ENCODE measurements at places on chromosomes 16 and 17. TPM values are rescaled to one million over a fixed set of nuclear protein-coding genes. Genes with fewer than 3 reads are reported as not detected.

The RNF43 gene
- total RNA-seq: 2.4 TPM

The ZSCAN10 gene
- 209 TPM for total RNA-seq

The TBC1D3G gene
- not detected for total RNA-seq

The SLC7A5 gene
- total RNA-seq: 341 TPM

GRCh38 chr16:65415460-65415859 is 293.6 kb upstream of the CDH11 start:
- H3K36me3 ChIP-seq: no peaks in the 10 kb centered on the region
- H3K27ac ChIP-seq: no peak overlapping the region
- H3K4me3 ChIP-seq: no peak overlapping the region
- H3K4me1 ChIP-seq: no peaks in the 10 kb centered on the region
- no peaks in the 10 kb centered on the region for H3K27me3 ChIP-seq
- DNase-seq: no peak

DNA sequence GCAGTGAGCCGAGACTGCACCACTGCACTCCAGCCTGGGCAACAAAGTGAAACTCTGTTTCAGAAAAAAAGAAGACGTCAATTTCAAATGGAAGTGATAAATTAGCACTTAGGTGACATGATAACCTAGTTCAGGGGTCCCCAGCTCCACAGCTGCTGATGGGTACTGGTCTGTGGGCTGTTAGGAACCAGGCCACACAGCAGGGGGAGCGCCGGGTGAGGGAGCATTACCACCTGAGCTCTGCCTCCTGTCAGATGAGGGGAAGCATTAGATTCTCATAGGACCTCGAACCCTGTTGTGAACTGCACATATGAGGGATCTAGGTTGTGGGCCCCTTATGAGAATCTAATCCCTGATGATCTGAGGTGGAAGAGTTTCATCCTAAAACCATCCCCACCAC is 253.0 kb downstream of the FOXL1 start:
- H3K4me3 ChIP-seq: no peak overlapping the region
- H3K27me3 ChIP-seq: 0 out of 2 replicates have a peak, but pooled peaks cover 3% of the 10 kb centered on the region
- no peak for DNase-seq
- H3K27ac ChIP-seq: no peak overlapping the region
- H3K4me1 ChIP-seq: peaks cover 3% of the 10 kb centered on the region

GRCh38 chr17:33924104-33924503 is 331.0 kb upstream of the CCL2 start:
- H3K4me3 ChIP-seq: no peak overlapping the region
- no peaks in the 10 kb centered on the region for H3K27me3 ChIP-seq
- no peak for DNase-seq

DNA sequence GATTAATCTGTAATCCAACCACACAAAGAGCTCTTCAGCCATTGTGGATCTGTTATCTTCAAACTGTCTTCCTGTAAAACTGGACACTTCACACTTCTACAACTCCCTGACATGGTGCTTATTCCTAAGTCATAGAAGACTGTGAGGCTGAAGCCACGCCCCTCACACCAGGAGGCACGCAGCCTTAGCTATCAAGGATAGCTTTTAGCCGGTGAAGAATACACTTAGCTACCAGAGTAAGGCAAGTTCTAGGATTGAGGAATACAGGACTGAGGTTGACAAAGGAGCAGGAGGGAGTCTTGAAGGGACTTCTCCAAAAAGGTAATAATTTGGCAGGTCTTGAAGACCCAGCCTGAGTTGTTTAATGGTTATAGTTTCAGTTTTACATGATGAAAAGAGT is 79.8 kb upstream of the GAS7 start:
- DNase-seq: no peak
- H3K4me3 ChIP-seq: no peak overlapping the region
- H3K27me3 ChIP-seq: no peaks in the 10 kb centered on the region
- H3K4me1 ChIP-seq: no peaks in the 10 kb centered on the region
- no peaks in the 10 kb centered on the region for H3K36me3 ChIP-seq
- H3K27ac ChIP-seq: no peak overlapping the region

- H3K27me3 ChIP-seq: no peaks in the 10 kb centered on the region
- H3K27ac ChIP-seq: no peak overlapping the region
- H3K4me1 ChIP-seq: no peaks in the 10 kb centered on the region
- DNase-seq: peak; percentile 50
- no peak overlapping the region for H3K4me3 ChIP-seq
Observed at GRCh38 chr17:16991349-16992009, 19.6 kb upstream of the TNFRSF13B start.
